ENCODE measurements at places on chromosomes 6 and 20.

GRCh38 chr6:107435798-107436197 is 23.6 kb downstream of the PDSS2 start:
- DNase-seq, result no peak

DNA sequence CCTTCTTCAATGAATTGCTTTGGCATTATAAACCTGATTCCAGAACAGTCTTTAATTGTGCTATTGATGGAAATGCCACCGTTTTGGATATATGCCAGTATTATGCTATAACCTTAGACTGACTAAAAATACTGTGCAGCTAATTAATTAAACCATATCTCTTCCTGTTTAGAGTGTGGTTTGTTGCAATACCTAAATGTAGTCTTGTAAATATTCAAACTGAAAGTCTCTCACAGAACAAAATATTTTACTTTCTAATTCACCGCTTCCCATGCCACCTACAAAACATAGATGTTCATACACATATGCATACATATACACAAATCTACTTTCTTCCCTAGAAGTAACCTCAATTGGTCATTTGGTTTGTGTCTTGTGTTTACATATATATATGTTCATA is 126.6 kb downstream of the SIM1 start:
- DNase-seq, result no peak

- no peak for DNase-seq
These were observed 139.9 kb downstream of the TBXT start for GRCh38 chr6:166027761-166028160.

- DNase-seq, result no peak
These were observed 1109.0 kb upstream of the FLRT3 start for GRCh38 chr20:15446373-15446772.

DNA sequence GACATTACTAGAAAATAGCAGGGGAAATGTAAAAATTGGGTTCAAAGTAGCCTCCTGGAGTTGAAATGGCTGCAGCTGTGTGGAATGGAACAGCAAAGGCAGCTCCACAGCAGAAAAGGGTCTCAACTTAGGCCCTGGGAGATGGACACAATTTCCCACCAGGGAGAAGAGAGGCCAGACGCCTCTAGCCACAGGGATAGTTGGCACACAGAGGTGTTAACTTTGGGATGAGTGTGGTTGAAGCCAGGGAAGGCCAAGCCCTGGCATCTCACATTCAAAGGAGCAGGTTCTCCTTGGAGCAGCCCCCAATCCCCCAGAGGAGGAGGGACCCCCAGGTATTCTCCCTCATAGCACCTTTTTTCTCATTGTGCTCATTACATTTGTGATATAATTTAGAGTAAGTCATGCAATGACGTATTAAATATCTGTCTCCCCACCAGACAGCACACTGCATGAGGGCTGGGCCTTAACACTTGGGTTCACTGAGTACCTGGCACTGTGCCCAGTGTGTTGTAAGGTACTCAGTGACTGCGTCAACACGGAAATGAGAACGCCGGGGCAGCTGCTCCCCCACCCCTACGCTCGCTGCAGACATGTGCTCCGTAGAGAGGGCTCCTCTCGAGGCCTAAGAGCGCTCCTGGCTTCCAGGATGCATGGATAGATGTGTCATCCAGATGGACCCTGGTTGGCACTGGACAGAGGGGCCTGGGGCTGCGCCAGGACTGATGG is 76.0 kb upstream of the CD93 start:
- DNase-seq, result peak; percentile 9

- DNase-seq, result no peak
These were observed 17.1 kb downstream of the REPS1 start for GRCh38 chr6:138970856-138971425.

DNA sequence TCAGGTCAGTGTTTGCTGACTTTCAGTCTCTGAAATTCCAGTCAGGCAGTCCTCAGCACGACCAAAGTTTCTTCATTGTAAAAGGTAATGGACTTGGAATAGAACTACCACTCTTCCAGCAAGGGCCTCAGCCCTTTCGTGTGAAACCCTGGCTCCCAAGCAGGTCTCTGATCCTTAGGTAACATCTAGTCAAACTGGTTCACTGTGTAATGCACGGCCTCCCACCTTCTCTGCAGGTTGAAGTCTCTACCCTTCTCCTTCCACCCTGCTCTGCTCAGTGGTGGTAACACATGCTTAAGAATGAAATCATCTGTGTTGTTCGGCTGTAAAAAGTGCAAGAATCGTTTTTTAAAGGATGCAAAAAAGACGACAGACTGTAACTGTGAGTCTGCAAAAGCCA is 287.2 kb upstream of the POU3F2 start:
- DNase-seq, result no peak

Data from central memory CD4-positive, alpha-beta T cell (primary cell).